Dermis microvascular lymphatic vessel endothelial cell (primary cell): ENCODE measurements at places on chromosomes 13 and 19.
A peak's percentile ranks its signal among the peaks of the same experiment; 100 is the strongest.

- no peak for DNase-seq
Measured at GRCh38 chr13:59780058-59780457, 383.7 kb downstream of the DIAPH3 start.

DNA sequence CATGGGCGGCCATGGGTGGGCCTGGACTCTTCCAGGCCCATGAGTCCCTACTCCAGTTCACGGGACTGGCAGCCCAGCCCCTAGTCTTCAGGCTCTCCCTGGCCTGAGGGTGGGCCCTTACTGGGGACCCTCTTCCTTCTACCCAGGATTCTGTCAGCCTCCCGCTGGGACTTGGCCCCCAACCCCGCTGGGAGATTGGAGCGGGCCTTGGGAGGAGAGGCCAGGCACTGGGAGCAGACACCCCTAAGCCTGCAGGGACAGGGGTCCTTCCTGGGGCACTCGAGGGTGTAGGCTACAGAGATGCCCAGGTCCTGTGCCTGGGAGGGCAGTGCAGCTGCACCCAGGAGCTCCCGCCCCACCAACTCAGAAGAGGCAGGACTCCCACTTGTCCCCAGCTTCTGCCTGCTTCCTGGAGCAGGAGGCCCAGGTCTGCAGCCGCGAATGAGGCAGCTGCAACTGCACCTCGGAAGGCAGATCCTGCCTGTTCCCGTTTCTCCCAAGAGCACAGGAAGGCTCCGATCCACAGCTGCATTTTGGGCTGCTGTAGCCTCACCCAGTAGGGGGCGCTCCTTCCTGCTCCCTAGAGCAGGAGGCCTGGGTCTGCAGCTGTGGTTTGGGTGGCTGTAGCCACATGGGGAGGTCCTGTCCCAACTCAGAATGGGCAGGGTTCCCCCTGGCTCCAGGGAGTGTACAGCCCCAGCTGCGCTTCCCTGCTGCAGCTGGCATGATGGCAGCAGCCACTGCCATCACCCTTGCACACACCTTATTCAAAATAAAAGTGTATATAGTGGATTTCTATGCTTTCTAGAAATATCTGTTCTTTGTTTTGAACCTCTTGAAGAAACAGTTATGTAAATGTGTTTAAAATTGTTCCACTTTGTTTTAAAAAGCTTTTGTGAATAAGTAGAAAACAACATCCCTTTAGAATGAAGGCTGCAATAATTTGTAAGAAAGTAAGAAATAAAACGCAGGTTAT lies 46.8 kb downstream of the TEX26 start:
- DNase-seq, result peak; percentile 34

DNA sequence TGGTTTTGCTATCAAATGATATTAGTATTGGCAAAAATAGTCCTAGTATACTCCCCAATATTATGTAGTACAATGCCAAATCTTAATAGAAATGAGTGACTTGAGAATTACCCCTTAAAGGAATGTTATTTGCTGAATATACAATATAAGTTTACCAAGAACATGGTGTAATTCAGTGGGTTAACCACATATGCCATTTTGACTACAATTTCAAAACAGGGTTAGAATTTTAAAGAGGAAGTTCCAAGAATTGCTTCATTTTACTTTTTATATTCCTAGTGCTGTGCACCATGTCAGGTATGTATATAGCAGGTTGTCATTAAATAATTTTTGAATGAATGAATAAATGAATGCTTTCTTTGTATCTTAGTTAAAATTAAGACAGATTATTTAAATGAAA lies 66.3 kb downstream of the LMO7 start:
- DNase-seq, result no peak

DNA sequence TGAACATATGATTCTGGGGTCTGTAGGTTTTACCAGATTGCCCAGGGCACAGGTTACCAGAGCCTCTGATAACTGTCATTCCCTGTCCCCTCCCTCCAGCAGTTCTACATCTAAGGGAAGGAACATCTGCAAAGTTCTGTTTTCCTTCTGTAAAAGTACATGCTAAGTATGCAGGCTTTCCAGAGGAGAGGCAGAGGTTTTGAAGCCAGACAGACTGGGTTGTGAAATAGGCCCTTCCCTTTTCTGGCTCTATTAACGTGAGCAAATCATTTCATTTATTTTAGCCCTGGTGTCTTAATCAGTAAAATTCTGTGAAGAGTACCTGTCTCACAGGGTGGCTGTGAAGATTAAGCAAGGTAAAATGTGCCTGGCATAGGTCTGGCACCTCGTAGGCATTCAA lies 66.1 kb upstream of the C1QTNF9 start:
- no peak for DNase-seq

DNA sequence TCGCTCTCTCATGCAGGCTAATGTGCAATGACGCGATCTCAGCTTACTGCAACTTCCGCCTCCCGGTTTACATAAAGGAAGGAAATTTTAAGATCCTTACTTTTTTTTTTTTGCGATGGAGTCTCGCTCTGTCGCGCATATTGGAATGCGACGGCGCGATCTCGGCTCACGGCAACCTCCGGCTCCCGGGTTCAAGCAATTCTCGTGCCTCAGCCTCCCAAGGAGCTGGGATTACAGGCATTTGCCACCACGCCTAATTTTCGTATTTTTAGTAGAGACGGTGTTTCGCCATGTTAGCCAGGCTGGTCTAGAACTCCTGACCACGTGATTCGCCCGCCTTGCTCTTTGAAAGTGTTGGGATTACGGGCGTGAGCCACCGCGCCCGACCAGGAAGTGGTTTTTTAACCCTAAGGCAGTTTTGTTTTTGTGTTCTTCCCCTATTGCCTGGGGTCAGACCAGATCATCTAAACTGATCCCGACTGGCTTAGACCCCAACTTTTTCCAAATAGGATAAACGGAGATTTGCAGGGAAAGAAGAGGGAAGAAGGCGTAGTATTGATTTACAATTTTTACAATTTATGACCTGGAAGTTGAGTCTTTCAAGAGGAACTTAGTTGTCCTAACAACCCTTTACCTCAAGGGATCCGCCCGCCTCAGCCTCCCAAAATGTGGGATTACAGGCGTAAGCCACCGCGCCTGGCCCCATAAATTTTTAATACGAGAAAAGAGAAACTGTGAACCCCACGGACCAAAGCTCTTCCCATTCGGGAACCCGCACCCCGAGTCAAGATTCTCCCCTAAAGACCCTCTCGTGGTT lies 142.0 kb downstream of the ZNF737 start:
- peak; percentile 59 for DNase-seq

- DNase-seq, result peak; percentile 80
Measured at GRCh38 chr19:664913-665443, 2.0 kb upstream of the RNF126 start.

- DNase-seq, result no peak
Measured at GRCh38 chr19:48879025-48879637, 6.9 kb downstream of the PPP1R15A start.

DNA sequence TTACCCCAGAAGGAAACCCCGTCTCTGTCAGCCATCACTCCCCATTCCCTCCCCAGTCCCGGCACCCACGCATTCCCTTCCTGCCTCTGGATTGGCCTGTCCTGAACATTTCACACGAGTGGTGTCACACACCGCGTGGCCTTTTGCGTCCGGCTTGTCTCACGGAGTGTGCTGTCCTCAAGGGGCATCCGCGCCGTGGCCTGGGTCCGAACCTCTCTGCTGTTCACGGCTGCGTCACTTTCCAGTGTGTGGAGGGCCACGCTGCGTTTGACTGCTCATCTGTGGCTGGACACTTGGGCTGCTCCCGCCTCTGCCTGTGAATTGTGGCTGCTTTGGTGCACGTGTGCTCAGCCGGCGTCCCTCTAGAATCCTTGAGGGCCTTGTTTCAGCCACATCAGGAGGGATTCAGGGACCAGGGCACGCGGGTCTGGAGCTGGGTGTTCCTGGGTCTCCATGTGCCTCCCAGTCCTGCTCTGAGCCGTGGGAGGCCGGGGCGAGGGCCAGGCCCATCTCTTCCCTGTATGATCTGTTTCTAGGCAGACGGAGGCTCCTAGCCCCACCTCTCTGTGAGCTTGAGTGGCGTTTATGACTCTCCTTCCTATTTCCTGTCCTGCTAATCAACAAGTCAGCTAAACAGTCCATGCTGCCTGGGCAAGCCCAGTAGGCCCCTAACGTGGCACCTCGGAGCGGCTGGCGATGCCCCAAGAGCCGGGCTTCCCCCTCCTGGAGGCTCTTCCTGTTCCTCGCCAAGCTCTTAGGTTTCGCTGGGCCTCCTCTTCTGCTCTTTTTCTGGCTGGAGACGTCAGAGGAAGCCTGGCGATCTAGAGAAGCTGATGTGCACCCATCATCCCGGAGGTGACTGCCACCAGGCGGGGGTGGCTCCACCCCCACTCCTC lies 8.1 kb downstream of the STK11 start:
- peak; percentile 97 for DNase-seq

DNA sequence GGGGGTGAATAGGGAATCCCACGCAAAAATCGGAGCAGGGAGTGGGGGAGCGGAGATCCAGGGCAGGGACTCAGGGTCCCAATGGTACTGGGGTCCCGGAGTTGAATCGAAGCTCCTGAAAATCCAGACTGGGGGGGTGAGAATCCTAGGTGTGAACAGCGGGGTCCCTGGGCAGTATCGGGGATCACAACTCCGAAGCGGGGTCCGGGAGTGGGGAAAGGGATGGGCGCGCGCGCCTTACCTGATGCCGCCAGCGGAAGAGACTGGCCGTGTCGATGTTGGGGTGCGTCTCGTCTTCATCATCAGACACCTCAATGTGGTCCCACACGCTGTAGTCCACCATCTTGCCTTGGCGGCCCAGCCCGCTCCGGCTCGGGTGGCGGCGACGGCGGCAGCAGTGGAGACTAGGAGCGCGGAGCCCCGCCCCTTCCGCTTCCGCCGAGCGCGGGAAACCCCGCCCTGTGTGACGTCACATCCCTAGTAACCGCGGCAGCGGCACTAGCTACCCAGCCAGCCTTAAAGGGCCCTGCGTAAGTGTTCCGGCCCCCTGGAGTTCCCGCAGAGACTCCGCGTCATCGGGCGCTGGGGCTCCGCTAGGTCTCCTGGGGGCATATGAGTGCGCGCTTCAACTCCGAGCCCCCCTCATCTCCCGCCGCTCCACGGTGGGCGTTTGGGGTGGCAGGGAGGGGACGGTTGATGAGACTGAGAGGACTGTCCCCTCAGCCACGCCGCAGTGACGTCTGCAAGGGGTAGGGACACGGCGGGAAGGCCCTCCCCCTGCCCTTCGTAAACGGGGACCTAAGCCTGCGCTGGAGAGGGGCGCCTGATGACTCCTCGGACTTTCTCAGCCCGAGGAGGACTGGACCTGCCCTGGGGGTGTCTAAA lies at the start of gene CDC37:
TSS of gene CDC37 (minus strand) at position 406 of the 885 bp plus-strand sequence. CDS start at position 343, 63 bp downstream.
- DNase-seq, result peak; percentile 92

DNA sequence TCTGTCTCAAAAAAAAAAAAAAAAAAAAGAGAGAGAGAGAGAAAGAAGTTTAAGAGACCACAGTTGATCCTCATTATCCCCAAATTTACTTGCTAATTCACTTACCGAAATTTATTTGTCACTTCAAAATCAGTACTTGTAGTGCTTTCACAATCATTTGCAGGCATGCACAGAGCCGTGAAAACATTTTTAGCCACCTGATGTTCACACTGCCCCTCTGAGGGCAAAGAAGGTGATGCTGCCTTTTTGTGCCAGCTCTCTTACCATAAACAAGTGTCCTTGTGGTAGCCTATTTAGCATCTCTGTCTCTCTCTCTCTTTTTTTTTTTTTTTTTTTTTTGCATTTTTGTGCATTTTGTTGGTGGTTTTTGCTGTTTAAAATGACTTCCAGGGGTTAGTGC lies 24.1 kb upstream of the CASP14 start:
- no peak for DNase-seq

DNA sequence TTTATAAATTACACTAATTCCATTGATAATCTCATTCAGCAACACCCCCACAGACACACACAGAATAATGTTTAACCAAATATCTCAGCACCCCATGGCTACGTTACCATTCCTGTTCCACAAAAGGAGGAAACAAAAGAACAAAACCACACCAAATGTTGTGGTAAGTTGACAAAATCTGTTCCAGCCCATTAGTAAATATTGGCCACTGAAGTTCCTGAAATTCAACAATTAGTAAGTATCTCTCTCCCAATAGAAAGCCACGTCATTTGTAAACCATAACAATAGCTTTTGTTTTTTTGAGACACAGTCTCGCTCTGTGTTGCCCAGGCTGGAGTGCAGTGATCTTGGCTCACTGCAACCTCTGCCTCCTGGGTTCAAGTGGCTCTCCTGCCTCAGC lies 2.3 kb upstream of the FCAR start:
- DNase-seq, result no peak

GRCh38 chr13:101757446-101758039 lies 305.1 kb downstream of the ITGBL1 start:
- DNase-seq, result peak; percentile 63

- no peak for DNase-seq
Measured at GRCh38 chr13:25727810-25728209, 324.0 kb downstream of the SHISA2 start.

DNA sequence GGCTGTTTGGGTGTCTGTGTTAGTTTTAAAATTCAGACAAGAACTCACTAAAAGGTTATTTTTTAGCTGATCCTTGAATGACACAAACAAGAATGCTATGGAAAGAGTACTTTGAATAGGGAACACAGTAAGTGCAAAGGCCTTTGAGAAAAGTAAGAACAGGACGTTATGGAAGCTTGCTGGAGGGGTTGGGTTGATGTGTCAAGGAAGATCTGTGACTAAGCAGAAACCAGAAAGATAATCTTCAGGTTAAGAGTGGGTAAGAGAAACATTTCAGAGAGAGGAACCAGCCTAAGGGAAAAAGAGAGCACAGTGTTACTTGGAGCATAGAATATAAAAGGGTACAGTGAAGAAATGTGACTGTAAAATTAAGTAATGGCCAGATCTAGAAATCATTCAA lies 41.2 kb upstream of the TRPC4 start:
- DNase-seq, result no peak

DNA sequence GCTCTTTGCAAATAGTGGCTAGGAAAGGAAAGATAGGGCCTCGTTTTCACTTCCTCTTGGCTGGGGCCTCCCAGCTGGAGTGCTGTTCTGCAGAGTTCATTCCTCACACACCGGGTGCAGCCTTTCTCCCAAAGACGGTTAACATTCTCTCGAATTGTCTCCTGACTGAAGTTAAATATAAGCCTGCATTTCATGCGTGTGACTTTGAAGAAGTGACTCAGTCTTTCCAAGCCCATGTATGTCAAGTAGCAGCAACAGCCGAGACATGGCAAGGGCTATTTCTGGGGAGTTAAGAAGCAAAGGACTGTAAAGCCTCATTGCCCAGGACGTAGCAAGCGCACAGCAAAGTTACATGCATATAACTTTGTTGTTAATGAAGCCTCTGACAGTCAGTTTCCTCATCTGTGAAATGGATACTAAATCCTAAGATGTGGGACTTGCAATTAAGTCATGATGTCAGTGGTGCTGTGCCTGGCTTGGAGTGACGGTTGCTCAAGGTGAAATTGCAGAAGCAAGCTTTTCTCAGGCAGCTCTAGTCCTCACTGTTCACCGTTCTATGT lies 502.4 kb downstream of the MYO16 start:
- no peak for DNase-seq

GRCh38 chr19:32718286-32718685 lies 1.3 kb upstream of the TDRD12 start:
- DNase-seq, result no peak
